T1000 (cell line): ENCODE measurements at places on chromosomes 4 and X.

- DNase-seq = peak; percentile 27
Measured at GRCh38 chr4:77385124-77385969, 220.3 kb upstream of the CXCL13 start.

GRCh38 chr4:71184195-71184781 is 154.5 kb upstream of the SLC4A4 start:
- no peak for DNase-seq

DNA sequence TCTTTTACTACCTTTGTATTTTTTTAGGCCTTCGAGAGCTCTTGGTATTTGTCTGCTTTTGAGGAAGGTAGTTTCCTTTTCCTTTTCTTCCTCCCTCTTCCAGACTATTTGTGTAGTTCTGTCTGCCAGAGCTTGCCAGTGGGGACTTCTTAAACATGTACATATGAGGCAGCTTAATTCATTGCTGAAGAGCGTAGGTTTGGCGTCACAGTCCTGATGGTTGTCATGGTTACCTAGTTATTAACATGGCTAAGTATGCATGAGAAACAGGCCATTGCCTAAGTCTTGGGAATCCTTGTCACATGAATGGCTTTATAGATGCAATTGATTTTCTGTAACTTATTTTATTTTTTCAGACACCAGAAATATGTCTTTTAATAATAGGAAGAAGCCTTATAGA is 48.5 kb upstream of the ARMCX2 start:
- DNase-seq = no peak

GRCh38 chr4:118975449-118976192 is 87.0 kb downstream of the SYNPO2 start:
- DNase-seq = no peak

DNA sequence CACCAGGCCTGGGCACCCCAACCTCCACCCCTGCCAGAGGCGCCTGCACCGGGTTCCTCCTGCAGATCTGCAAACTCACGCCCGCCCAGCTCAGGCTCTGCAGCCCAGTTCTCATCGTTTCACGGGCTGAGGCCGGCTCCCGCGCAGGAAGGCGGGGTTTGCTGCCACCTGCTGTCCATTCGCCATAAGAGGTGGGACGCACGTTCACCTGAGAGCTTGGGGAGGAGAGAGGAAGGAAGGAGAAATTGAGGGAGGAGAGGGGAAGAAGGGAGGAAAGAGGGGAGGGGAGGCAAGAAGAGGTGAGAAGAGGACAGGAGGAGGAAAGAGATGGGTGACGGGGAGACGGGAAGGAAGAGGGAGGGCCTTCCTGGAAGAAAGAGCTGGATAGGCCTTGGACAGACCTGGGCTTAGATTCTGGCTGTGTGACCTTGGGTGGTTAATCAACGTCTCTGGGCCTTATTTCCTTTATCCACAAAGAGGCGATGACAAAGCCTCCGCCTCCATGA is 114.5 kb downstream of the ADRA2C start:
- no peak for DNase-seq

DNA sequence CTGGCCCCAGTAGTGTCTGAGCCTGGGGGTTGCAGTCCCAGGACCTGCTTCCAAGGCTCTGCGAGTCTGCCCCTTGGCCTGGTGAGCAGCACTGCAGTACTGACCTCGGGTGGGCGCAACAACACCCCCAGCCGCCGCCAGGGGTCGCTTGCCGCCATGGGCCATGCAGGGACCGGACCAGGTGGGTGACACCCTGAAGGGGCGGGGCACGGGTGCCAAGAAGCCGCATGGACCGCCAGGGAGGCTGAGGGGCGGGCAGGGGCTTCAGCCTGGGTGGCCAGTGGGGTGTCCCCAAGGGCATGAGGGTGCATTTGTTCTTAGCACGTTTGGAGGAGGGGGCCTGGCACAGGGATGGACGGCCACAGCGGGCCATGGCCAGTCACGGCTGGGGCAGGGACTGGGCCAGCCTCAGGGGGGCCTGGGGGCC is 25.0 kb downstream of the TACC3 start:
- DNase-seq = peak; percentile 67

GRCh38 chrX:137748827-137749226 is 182.9 kb downstream of the ZIC3 start:
- DNase-seq = no peak

GRCh38 chr4:76955182-76955581 is 5.6 kb downstream of the SEPTIN11 start:
- DNase-seq = no peak

GRCh38 chr4:152534541-152535359 is 1.1 kb downstream of the FBXW7 start:
- DNase-seq = no peak

DNA sequence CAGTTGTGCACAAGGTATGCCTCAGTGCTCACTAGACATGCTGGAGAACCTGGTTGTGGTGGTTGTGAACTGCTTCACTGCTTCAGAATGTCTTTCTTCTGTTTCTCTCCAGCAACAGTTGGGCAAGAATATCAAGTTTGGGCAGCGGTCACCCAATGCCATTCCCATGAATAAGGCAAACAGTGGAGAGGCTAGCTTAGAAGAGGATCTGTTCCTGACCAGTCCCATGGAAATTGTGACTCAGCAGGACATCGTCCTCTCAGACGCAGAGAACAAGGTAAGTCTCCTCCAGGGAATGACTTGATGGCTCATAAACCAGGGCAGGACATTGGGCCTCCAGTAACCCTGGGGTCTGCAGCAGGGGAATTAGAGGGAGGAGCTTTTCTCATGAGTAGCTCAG is 79.9 kb downstream of the AASDH start:
- DNase-seq = no peak

- no peak for DNase-seq
Measured at GRCh38 chr4:106852426-106852825, 183.7 kb downstream of the DKK2 start.

DNA sequence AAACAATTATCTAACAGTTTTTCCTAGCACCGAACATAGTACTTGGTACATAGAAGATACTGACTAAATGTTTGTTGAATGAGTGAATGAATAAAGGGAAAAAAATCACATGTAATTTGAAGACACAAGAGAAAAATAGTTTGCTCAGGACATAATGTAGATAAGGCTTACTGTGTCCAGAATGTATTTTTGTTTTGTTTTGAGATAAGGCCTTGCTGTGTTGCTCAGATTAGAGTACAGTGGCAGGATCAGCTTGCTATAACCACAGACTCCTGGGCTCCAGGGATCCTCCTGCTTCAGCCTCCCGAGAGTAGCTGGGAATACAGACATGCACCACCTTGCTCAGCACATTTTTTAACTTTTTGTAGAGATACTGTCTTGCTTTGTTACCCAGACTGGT is 6.5 kb downstream of the FAM199X start:
- DNase-seq = no peak

- no peak for DNase-seq
Measured at GRCh38 chr4:100879471-100879870, 361.6 kb upstream of the EMCN start.

DNA sequence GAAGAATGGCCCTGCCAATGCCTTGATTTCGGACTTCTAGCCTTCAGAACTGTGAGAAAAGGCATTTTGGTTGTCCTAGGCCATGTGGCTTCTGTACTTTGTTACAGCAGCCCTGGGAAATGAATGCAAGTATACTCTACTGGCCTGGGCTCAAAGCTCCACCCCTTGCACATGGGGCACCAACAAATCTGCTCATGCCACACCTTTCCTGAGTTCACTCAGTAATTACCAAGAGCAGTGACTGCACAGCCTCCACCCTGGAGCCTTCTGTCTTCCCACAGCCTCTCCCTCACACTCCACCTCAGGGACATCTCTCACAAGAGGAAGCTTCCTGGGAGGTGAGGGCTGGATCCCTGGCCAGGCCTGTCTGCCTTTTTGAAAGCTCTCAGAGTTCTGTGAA is 29.1 kb upstream of the GAB1 start:
- no peak for DNase-seq

DNA sequence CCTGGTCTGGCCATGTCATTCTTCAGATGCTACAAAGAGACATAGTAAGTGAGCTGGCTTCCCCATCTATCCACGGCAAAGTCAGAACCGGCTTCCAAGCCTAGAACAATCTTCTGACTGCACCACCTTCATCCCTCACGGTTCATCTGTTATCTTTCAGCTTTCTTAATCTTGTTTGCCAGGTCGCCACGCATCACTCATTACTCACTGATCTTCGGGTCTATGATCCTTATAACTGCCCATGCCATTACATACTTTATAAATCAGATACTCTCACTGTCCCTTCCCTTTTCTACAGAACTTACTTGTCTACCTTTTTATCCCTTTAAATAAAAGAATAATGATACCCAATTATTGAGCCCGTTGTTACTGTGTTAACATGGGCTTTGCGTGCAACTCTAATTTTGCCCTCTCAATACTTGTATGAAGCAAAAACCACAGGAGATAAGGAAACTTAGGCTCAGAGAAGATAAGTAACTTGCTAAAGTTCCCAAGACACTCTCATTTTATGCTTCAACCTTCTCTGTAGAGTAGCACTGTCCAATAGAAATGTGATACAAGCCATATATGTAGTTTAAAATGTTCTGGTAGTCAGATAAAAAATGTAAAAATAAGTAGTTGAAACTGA is 171.7 kb downstream of the AMELX start:
- DNase-seq = no peak

DNA sequence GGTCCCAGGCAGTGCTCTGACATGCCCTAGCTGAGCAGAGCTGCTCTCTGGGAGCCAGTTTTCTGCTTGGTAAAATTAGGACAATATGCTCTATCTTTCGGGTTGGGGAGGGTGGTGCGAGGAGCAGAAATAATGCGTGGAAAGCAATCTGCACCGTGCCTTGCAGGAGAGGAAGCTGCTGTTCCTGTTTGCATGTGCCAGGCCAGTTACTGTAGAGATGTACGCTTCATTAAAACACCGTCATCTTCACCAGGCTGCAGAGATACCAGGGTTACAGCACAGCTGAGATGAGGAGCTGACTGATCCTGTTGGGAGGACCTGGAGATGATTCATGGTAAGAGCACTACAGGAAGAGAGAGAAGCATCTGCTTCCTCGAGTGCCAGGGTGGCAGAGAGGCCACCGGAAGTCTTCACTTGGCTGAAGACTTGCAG is 29.5 kb upstream of the IRF2 start:
- DNase-seq = no peak

DNA sequence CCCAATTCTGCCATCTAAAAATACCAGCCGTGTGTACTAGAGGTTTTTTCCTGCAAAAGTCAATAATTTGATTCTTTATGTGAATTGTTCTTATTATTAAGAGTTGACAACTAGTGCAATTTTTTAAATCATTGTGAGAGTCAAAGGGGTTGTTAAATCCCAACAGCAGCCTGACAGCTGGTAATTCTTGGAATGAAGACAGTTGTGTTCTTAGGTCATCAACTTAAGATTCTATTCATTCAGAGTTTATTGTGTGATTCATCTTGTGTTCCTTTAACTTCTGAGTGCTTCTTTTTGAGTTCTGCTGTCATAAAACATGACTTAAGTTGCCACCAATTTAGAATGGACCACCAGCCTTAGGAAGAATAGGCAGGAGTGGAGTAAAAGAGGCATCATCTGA is 329.0 kb downstream of the NAF1 start:
- DNase-seq = no peak

DNA sequence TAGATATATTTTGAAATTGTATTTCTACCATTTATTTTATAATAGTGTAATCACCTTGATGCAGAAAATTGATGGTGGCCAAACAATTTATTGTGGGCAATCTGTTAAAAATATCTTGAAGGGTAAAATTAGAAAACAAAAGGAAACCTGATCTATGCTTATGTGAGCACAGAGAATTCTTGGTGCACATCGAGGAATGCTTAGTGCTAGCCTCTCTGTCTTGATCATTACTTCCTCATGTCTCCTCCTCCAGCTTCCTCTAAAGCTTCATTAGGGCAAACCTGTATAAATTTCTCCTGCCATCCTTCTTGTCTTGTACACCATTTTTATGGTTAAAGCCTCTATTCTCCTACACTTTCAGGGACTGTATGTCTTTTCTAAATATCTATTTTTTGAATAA is 725.8 kb downstream of the RAPGEF2 start:
- DNase-seq = no peak

GRCh38 chr4:108933046-108933445 is 170.2 kb upstream of the ETNPPL start:
- no peak for DNase-seq

DNA sequence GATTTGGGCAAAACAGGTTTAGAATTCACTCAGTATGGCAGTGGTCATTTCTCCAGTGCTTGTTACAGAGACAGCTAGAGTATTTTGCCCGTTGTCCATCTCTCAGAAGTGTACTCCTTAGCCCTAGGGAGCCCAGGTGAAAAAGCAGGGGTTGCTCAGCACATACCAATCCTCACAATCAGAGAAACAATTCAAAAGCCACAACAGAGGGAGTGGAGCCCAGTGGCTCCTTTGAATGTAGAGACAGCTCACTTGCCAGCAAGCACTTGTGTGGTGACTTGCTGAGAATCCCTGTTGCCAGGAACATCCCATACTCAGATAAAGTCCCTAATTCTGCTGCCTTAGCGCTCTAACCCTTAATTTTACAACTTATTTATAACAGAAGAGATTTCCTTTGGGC is 1488.3 kb downstream of the RPA4 start:
- DNase-seq = no peak

DNA sequence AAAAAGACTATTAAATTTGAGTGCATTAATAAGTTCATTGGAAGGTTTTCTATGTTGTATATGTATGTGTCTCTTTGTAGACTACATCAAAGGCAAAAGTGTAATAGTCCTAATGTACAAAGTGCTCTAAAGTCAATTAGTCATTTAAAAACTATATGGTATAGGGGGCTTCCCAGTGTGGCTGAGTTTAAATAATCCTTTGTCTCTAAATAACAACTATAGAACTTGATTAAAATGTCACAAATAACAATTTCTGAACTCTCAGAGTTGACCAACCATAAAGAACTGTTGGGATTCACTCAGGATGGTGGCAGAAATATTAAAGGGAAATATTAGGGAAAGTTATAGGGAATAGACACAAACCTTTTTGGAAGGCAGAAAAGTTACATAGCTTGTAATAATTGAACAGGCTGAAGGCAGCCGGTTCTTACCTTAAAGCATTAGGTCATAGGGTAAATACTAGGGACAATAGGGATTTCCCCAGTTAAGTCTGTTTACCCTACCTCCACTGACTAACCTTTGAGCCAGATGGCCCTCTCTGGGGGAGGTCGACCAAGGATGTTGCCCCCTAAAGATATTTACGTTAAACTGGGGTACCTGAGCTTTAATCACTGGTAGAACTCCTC is 1054.2 kb downstream of the ARAP2 start:
- no peak for DNase-seq

GRCh38 chr4:80542747-80543146 is 207.2 kb downstream of the CFAP299 start:
- DNase-seq = no peak
